NCI-H1417 (cell line): ENCODE measurements at places on chromosomes 1 and 21.

DNA sequence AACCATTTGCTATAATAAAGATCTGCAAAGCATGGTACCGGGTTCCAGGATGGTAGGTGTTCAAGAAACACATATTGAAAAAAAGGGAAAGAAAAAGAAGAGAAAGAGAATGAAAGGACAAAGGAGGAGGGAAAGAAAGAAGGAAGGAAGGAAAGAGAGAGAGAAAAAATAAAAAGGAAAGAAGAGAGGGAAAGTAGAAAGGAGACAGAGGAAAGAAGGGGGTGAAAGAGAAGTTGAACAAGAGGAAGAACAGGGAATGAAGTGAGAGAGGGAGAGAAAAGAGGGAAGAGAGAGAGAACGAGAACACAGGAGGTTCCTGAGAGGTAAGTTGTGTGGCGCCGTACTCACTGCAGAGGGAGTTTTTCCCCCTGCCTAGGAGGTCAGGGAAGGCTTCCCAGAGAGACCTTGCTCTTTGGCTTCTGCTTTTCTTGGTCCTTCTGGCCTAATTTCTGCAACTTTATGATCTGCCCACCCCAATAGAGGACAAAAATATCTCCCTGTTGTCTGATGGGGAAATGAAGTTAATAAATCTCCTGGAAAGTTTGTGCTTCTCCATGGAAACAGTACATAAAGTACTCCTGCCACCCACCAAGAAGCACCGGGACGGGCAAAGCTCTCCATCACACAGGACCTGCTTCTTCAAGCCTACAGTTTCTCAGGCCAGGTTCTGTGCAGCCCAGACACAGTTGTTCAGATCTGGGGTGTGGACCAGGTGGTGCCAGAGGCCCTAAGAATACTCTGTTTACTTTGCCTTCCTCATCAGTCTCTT is 124.8 kb downstream of the ROR1 start:
- DNase-seq: no peak

- no peak for DNase-seq
Measured at GRCh38 chr1:245462161-245462560, 307.4 kb downstream of the KIF26B start.

GRCh38 chr1:151147132-151147503 is 687 bp upstream of the SEMA6C start:
- DNase-seq: no peak

DNA sequence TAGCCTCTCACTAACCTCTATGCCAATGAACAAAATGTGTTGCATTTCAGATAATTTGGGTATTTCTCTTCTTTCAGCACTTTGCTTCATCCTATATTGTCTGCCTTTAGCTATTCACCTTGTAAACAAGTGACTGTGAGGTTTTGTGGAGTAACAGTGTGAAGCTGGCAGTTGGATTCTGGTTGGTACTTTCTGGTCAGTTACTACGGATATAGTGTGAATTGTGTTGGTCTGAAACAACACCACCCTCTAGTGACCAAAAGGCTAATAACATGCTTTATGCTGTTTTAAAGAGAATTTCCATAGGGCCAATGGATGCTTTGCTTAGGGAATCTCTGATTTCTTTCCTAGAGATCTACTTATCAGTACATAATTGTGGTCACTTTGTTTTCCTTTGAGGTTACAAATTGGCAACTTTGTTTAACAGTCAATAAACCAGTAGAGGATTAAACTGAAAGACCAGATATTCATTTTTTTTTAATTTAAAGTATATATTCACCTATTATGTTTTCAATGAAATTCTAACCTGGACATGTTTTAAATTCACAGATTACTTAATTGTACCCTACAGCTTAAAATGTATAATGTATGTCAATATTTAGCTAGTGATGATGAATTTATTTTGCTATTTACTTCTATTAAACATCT is 2.5 kb upstream of the PTGER3 start:
- peak; percentile 62 for DNase-seq

DNA sequence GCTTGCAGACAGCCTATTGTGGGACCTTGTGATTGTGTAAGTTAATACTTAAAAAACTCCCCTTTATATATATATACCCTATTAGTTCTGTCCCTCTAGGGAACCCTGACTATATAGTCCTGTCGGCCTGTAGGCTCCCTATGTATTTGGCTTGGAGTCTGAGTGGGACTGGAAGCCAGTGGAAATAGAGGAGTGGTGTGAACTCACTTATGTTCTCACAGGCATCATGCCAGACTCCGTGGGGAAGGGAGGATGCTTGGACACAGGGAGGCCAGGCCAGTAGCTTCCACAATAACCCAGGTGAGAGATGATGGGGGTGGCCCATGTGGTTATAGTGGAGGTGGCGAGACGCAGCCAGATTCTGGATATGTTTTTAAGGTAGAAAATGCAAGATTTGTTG is 136.7 kb upstream of the SYT6 start:
- no peak for DNase-seq

- peak; percentile 23 for DNase-seq
Measured at GRCh38 chr1:168636200-168636599, 59.8 kb downstream of the XCL1 start.

DNA sequence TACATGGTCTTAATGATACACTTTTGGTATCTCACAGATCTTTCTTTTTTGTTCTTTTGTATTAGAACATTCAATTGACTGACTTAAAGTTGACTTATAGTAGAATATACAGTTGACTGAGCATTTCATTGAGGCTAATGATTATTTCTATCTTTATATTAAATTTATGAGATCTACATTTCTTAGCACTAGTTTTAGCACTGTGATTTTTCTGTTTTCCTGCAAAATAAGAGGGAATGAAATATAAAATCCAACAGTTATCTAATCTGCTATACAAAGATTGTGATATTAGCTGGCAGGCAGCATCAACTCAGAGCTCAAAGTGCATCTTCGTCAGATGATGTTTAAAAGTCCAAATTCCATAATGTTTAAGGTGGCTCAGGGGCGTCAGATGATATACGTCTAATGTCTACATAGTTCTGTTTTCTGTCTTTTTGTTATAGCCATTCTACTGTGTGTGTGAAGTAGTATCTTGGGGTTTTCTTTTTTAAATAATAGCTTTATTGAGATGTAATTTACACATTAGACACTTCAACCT is 85.4 kb downstream of the ATG4C start:
- DNase-seq: no peak
